ENCODE measurements at places on chromosomes 6 and 20.
A peak's percentile ranks its signal among the peaks of the same experiment; 100 is the strongest.

- no peak for DNase-seq
Observed at GRCh38 chr6:114785235-114786127, 442.7 kb upstream of the HS3ST5 start.

DNA sequence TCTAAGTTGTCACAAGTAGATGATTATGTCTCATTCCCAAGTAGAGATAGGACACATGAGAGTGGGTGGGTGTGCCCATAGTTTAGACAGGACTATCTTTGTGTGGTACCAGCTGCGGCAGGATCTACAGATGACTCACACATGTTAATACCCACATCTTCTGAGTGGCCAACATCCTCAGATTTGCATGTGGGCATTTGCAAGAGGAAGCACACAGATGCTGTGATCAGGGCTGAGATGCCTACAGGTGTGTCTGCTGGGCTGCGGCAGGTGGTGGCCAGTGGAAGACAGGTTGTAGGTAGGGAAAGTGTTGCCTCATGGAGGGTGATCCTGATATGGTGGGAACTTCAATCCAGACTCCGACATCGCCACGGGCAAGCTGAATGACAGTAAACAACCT is 50.8 kb downstream of the UTRN start:
- DNase-seq, result no peak

DNA sequence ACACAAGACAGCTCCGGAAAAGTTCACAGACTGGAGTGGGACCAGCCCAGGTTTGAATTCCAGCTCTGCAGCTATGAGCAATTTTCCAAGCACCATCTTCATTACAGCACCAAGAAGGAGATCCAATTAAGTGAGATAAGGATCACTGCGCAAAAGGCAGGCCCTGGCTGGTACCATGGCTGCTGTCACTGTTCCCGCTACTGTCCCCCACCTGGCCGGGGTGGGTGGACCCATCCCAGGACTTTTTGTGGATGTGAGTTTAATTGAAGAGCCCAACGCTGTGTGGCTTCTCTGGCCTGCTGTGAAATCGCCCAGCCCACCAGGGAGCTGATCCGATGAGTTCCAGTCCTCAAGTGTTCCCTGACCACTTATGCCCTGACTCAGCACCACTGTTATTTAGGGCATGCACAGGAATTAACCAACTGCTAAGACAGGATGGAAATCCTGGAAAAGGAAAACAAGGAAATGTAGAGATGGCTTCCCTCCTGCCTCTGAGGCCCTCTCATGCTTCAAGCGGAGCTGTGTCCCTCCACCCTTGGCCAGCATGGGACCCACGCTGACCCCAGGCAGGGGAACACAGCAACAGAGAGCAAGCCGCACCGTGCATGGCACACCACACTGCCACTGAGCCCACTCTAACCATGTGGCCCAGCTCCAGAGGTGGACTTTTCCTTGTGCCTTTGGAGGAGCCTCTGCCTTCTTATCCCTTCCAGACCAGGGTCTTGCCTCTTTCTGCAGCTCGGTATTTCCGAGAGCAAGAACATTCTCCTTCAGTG is 150.0 kb upstream of the CST7 start:
- no peak for DNase-seq

GRCh38 chr20:290084-290831 is at the start of gene C20orf96:
Gene C20orf96 (minus strand): TSS chr20:290750. CDS start chr20:290610, 140 bp downstream.
- peak; percentile 91 for DNase-seq

DNA sequence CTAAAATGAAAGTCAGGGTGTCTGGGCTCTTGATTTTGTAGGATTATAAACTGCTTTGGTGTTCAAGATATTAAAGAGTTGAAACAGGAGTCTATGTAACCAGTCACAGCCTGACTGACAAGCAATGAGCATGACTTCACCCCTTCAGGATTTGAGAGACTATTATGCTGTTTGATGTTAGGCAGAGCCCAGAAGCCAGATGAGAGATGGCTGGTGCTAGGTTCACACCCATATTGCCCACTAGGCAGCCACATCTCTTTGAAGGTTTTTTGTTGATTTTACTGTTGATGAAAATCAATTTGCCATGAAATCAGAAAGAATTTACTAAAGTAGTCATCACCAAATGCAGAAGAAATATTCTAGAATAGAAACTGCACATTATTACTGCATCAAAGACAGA is 243.6 kb downstream of the KHDRBS2 start:
- DNase-seq, result no peak

- DNase-seq, result no peak
Observed at GRCh38 chr6:28243946-28244345, 8.1 kb downstream of the ZKSCAN4 start.

GRCh38 chr6:4506792-4507191 is 269.4 kb upstream of the CDYL start:
- no peak for DNase-seq

GRCh38 chr6:20286968-20287565 is 74.8 kb upstream of the MBOAT1 start:
- no peak for DNase-seq

- no peak for DNase-seq
Observed at GRCh38 chr6:17004269-17004668, 97.6 kb upstream of the STMND1 start.

GRCh38 chr6:42217157-42217518 is 523 bp downstream of the MRPS10 start:
- no peak for DNase-seq

- DNase-seq, result no peak
Observed at GRCh38 chr20:38414769-38415450, 20.2 kb downstream of the SNHG17 start.

DNA sequence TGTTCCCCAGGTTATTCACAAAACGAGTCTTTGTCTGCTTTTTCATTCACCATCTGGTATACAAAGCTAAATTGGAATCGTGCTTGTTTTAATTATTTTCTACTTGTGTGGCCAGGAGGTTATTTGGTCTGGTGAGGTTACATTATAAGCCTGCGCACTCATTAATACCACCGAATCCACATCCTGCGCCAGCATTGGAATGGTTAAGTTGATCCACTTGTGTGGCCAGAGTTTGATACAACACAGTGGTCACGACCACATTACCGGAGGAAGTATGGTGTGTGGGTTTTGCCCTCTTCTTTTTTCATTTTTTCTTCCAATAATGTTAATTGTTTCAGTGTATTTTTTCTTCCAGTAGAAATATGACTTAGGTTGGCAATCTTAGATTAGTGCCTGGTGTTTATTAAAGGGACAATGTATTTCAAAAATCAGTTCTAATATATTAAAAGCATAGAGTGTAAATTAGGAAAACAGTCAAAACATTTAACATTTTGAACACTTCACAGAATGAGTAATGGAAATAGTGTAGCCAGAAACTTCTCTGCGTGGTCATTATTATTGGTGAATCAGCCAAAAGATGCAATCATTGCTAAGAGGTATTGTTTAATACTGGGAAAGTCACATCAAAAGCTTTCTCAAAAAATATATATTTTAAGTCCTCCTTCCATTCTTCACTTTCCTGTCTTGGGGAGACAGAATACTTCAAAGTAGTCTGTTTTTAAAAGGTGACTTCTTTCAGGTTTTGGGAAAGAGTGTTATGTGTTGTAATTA is 84.5 kb downstream of the JARID2 start:
- DNase-seq, result no peak

DNA sequence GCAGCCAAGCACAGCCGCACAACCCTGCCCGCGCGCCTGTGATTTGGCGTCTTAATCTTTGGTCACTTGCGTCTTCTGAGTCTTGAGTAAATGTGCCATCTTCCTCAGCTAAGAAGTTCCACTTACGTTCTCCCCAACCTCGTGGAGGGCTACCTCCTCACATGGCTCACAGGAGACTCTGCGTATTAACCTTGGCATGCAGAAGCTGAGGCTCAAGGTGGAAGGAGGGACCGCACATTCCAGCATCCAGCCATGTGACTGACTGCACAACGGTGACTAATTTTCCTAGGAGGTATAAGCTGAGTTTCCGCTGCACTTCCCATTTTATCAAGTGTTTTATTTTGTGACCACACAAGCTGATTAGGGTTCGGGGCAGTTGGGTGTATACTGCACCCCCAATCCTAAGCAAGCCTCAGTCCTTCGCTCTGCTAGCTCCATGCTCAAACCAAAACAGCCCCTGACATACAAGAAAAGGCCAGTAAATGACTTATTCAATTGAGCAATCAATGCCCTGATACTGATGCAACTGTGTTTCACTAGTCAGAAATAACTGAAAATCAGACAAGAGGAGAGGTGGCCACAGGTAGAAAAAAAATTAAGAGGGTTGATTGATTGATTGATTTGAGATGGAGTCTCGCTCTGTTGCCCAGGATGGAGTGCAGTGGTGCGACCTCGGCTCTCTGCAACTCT is 7.0 kb downstream of the BEND3 start:
- no peak for DNase-seq

- DNase-seq, result no peak
Observed at GRCh38 chr6:111441678-111442243, 41.3 kb downstream of the REV3L start.

- no peak for DNase-seq
Observed at GRCh38 chr6:27873021-27873940, 38.9 kb downstream of the OR2B2 start.

GRCh38 chr6:142316791-142317368 is 15.1 kb downstream of the ADGRG6 start:
- no peak for DNase-seq

DNA sequence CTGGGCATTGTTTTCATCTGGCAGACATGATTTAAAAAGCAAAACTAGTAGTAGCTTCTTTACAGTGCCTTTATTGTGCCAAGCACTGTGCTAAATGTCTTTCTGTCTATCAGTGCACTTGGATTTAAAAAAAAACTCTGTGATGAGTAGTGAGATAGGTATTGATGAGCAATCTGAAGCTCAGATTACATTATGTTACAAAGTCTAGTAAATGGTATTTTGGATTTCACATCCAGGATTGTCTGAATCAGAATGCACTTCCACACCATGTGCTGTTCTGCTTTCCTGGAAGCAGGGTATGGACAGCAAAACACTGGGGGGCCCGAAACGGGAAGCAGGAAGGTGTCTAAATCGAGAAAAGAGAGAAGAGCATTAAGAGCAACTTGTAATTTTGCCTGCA is 103.4 kb upstream of the CCN2 start:
- DNase-seq, result no peak

GRCh38 chr6:130313206-130313605 is 52.6 kb upstream of the TMEM200A start:
- DNase-seq, result no peak

- no peak for DNase-seq
Observed at GRCh38 chr20:59182401-59183044, 18.9 kb downstream of the ZNF831 start.

DNA sequence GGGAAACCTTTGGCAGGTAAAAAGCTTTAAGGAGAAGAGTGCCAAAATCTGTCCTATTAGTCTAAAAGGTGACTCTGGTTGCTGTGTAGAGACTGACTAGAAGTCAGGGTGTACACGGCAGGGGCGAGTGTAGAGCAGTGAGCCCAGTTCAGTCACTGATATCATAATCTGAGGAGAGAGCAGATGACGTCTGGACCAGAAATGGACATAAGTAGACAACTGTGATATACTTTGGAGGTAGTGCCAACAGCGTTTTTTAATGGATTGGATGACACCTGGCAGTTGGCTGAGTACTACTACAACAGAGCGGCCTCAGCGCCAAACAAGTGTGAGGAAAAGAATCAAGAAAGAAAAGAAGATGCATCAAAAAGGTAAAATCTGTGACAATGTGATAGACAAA is 76.0 kb downstream of the MAP7 start:
- DNase-seq, result no peak

DNA sequence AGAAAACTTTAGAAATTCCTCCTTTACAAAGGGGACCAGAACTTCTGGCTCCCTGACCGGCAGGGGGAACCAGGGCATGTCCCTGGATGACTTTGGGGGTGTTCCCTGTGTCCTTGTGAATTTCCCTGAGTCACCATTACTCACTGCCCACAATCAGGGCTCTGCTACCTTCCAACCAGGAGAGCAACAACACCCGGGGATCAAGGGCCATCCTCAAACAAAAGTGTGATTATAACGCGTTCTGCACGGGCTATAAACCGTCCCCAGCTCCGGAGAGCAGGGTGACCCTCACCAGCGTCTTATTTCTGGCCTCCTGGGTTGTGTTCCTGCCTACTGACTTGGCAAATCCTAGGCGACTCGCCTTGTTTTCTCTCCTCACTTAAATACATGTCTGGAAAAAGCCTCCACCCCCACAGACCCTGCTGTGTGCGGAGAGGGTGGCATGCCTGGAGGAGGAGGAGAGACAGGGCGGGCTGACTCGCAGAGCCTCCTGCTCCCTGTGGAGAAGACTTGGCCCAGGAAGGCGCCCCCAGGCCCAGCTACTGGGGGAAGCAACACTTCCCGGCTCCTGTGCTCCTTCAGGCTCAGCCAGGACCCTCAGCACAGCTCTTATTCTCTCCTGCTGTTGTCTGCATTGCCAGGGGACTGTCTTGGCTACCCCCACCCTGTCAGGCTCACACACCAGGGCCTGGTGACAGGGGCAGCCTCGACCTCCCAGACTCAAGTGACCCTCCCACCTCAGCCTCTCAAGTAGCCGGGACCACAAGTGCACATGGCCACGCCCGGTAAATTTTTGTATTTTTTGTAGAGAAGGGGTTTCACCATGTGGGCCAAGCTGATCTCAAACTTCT is 54.1 kb downstream of the FGD2 start:
- peak; percentile 79 for DNase-seq

DNA sequence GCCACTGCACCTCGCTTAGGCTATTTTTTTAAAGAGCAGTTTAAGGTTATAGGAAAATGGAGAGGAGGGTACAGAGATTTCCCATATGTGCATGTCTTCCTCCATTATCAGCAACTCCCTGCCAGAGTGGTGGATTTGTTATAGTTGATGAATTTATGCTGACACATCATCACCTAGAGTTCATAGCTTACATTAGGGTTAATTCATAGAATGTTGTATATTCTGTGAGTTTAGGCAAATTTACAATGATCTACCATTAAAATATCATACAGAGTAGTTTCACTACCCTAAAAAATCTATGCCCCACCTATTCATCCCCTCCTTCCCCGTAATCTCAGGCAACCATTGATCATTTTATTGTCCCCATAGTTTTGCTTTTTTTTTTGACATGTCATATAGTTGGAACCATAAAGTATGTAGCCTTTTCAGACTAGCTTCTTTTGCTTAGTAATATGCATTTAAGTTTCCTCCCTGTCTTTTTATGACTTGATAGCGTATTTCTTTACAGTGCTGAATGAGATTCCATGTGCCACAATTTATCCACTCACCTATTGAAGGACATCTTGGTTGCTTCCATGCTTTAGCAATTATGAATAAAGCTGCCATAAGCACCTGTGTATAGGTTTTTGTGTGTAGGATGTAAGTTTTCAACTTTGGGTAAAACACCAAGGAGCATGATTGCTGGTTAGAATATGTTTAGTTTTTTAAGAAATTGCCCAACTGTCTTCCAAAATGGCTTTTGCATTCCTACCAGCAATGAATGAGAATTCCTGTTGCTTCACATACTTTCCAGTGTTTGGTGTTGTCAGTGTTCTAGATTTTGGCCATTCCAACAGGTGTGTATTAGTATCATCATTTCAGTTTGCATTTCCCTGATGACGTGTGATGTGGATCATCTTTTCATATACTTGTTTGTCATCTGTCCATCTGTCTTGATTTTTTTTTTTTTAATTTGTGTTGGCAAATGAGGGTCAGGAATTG is 60.2 kb downstream of the NCOA3 start:
- no peak for DNase-seq

DNA sequence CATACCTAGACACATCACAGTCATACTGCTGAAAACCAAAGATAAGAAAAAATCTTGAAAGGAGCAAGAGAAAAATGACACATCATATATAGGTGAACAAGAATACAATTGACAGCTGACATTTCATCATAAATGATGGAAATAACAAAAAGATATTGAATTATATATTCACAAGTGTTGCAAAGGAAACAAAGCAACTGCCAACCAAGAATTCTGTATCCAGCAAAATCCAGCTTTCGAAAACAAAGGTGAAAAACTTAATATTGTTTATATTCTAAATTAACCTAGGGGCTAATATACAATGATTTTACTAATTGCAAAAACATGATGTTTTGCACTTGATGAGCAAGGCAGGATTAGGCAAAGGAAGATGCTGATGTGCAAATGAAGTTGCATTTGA is 84.3 kb downstream of the MOXD1 start:
- no peak for DNase-seq

All from NT2/D1 (cell line).